NCI-H1105 treated with DMSO at 0.1 percent for 48 hours (cell line): ENCODE measurements at places on chromosomes 16 and 17.

DNA sequence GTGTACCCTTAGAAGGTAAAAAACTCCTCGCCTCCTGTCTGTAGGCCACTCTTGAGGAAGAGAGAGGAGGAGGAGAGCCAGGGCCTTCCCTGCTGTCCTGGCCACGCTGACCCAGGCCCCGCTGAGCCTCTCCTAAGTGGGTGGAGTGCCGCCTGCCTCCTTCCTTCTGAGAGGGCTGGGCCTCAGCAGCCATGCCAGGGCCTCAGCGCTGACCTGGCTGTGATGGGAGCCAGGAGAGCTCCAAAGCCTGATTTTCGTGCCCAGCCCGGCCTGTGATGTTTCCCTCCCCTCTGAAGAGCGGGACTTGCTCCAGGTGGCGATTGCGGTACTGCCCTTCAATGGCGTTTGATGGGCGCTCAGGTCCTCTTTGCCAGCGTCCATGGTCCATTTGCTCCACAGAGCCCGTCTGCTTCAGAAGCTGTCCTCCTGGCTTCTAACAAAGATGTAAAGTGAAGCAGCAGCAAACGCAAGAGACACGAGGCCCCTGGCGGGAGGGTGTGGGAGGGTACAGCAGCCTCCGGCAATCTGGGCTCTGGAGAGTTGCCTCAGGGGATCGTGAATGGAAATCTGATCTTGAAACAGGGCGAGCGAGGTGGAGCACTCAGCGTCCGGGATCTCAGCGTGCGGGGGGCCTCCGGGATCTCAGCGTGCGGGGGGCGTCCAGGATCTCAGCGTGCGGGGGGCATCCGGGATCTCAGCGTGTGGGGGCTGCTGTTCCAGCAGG is 93.5 kb downstream of the NPIPB11 start:
- DNase-seq: no peak

DNA sequence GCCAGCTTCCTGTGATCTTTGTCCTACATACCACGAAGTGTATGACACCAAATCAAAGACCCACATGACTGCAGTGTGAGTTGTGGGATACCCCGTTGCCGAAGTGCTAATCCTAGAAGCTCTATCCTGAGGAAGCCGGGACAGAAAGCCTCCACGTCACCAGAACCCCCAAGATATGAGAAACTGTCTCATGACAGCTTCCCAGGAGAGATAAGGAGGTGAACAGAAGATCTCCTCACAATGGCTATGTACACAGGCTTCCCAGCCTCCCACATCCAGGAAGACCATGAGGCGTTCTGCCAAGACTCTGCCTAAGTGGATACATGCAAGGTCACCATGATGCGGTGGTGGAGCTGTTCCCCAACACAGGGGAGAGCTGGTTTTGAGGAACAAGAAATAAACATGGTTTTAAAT is 37.1 kb downstream of the TRIM25 start:
- DNase-seq: no peak

DNA sequence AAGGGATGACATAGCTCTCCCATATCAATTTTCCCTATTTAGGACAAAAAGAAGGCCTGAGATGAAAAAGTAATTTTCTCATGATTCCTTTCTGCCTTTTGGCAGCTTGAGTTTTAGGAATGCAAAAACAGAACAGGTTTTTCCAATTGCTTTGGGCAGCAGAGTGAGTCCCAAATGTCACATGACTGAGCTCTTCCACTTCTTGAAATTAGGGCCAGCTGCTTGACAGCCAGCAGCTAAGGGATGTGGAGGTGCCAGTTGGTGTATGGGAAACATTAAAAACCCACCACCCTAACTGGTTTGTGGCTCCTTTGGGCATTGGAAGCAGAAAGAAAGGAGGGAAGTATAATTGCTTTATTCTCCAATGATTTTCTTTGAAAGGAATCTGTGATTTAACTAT is 133.8 kb upstream of the FAM20A start:
- no peak for DNase-seq

DNA sequence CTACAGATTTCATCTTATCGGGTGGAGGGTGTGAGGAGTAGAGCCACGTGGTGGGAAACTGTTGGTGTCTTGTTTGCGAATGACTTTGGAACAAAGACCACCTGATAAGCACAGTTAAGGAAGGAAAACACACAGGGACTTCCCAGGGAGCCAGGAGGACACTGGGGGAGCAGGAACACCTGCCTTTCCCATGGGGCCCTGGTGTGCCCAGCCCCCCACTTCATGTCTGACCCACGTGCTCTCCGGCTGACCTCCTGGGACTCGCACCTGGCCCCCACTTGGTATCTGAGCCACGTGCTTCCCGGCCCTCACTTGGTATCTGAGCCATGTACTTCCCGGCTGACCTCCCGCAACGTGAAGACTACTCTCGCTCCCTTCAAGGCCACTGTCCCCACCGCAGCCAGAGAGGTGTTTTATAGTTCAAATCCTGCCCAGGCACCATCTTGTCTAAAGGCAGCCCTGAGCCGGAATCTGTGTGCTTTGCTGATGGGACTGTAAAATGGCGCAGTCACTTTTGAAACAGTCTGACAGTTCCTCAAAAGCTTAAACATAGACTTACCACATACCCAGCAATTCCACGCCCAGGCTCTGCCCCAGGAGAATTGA is 5.4 kb upstream of the CSNK1D start:
- no peak for DNase-seq

GRCh38 chr16:56305956-56306565 is 114.8 kb downstream of the GNAO1 start:
- DNase-seq: no peak

DNA sequence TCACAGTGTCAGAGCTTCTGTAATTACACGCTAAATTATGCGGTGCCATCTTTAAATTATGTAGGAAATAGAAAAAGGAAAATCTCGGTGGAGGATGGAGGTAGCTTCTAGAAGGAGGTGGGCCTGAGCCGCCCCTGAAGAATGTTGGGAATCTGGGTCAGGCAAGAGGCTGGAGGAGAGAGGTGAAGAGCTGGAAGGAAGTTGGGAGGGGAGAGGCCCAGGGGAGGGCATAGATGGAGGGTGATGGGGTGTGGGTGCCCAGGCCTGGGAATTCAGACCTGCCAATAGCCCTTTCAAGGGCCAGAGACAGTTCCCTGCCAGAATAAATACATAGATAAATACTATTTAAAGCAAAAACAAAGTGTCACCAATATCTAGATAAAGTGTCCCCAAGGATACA is 415.0 kb upstream of the HSBP1 start:
- no peak for DNase-seq

DNA sequence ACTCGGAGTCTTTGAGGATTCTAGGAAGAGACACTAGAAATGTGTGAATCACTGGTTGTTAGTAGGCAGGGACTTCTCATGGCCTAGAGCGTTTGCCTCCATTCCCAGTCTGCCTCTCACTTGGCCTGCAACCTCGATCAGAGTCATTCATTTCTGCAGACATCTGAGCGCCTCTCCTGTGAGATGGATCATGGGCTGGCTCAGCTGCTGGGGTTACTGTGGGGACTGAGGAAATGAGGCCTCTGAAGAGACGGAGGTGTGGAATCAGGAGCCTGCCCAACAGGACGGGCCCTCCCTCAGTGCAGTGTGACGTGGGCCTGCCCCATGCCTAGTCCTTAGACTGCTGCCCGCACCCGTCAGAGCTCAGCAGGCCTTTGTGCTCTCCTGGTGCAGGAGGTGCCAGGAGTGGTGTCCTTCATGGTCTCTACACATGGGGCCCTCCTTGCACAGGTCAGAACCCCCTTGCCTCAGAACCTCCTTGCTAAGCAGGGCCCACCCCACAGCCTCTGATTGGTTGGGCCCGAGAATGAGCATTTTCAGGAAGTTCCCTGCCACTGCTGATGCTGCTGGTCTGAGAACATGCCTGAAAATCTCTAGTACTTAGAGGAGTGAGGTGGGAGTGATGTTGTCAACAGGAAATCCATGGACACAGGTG is 99.4 kb downstream of the NPIPB11 start:
- no peak for DNase-seq

GRCh38 chr17:82160075-82160474 is 52.6 kb downstream of the CCDC57 start:
- DNase-seq: no peak

- DNase-seq: peak; percentile 20
Observed at GRCh38 chr17:42779936-42780850, at the start of gene WNK4. Gene WNK4, plus strand, starts transcription at chr17:42780610. Its CDS starts 89 bp downstream, at chr17:42780699.

- no peak for DNase-seq
Observed at GRCh38 chr17:82195675-82196672, 16.7 kb downstream of the CCDC57 start.

GRCh38 chr17:61318684-61319098 is 81.0 kb upstream of the TBX2 start:
- DNase-seq: no peak

DNA sequence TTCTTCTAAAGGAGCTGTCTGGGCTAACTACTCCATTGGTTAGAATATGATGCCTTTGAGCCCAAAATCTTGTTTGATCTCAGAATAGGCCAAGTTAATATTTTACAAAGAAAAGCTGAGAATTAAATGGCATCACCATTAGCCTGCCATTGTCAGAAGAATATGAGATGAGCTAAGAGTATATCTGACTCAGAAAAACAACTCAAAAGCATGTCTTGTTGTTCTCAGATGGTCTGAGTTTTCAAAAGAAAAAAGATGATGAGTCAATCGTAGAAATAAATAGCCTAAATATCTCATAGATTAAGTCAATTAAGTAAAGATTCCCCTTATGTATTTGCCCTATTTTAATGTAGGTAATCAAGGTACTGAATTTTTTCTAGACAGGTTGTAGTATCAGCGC is 197.1 kb upstream of the TBX2 start:
- DNase-seq: no peak

- no peak for DNase-seq
Observed at GRCh38 chr16:5506021-5506420, 408.4 kb upstream of the EEF2KMT start.

GRCh38 chr17:7380321-7380720 is 568 bp upstream of the TNK1 start:
- peak; percentile 87 for DNase-seq

DNA sequence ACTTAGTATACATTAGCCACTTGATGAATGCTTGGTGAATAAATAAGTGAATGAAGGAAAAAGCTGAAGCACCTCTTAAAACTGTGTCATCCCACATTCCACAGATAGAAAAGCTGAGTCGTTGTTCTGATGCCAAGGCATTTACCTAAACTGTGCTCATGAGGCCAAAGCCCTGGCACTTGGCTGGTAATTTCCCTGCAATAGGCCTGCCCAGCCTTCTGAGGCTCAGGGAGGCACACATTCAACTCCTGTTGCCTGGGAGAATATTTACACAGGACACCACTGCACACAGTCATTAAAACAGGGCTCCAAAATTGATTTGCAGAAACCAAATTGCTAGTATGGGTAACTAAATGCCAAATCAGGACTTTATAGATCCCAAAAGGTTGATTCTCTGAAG is 333.0 kb upstream of the C16orf82 start:
- DNase-seq: no peak

DNA sequence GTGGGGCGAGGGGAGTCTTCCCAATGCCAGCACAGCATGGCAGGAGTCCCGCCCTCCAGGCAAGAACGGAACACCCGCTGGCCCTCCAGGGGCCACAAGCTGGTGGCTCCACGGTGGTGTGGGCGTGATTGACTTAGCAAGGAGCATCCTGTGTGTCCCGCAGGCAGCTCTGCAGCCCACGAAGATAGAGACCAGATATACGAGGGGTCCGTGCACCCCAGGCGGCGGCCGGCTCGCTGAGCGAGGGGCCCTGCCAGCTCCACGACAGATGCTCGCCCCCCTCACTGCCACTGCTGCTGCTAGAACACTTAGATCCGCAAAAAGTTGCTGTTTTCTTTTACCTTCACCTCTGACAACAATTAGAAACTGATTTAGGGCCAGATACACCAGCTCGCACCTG is 10.0 kb upstream of the CACNA1H start:
- DNase-seq: no peak

DNA sequence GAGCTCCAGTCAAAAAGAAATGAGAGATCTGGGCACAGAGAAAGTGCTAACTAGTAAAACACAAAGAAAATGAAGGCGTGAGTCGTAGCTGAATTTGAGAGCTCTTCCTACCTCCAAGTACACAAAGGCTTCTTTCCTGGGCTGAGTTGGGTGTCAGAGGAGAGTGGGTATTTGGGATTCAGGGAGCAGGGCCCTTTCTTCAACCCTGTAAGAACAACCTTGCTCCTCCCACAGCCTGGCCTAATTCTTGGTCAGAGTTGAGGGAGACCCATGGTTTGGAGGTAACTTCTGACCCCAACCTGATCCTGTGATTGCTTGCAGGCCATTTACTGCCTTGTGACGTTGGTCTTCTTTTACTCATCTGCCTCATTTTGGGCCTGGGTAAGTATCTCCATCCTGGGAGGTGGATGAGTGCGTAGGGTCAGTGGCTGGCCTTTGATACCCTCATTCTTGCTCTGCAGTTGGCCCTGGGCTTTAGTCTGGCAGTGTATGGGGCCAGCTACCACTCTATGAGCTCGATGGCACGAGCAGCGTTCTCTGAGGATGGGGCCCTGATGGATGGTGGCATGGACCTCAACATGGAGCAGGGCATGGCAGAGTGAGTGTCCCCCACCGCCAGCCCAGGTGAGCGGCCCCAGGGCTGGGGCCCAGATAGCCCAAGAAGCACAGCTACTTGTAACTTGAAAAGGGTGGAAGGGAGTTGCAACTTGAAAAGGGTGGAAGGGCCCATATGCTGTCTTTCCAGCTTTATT is 1.3 kb downstream of the TMEM208 start:
- DNase-seq: no peak

GRCh38 chr17:32954477-32954876 is 26.5 kb downstream of the TMEM98 start:
- DNase-seq: no peak

DNA sequence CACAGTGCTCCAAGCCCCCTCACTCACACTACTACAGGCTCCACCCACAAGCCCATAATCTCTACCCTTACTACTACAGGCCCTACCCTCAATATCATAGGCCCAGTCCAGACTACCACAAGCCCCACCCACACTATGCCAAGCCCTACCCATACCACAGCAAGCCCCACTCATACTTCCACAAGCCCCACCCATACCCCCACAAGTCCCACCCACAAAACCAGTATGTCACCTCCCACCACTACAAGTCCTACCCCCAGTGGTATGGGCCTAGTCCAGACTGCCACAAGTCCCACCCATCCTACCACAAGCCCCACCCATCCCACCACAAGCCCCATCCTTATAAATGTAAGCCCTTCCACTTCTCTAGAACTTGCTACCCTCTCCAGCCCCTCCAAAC is 13.8 kb downstream of the RIPOR1 start:
- no peak for DNase-seq

DNA sequence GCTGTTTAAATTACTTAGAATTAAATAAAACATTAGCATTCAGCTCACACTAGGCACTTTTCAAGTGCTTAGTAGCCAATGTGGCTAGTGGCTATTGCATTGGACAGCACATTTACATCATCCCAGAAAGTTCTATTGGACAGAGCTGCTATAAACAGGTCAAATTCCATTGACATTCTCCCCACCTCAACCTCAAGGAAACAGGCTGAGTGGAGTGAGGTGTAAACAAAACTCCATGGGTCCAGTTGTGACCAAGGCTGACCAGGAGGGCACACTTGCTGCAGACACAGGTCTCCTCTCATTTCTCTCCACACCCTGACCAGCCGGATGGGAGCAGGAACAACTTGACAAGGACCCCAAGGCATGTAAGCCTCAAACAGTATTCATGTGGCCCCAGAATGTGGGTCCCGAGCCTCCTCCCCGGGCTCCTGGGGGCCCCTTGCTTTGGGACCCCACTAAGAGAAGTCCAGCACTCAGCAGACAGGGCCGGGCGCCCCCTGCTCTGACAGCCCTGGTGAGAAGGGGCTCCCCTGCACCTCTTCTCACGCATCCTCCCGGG is 488 bp downstream of the C17orf113 start:
- no peak for DNase-seq

- DNase-seq: peak; percentile 25
Observed at GRCh38 chr17:74430706-74431567, 951 bp upstream of the GPRC5C start.

- no peak for DNase-seq
Observed at GRCh38 chr17:68468334-68468733, 11.0 kb upstream of the WIPI1 start.
